ENCODE measurements at places on chromosomes 2 and 18.

DNA sequence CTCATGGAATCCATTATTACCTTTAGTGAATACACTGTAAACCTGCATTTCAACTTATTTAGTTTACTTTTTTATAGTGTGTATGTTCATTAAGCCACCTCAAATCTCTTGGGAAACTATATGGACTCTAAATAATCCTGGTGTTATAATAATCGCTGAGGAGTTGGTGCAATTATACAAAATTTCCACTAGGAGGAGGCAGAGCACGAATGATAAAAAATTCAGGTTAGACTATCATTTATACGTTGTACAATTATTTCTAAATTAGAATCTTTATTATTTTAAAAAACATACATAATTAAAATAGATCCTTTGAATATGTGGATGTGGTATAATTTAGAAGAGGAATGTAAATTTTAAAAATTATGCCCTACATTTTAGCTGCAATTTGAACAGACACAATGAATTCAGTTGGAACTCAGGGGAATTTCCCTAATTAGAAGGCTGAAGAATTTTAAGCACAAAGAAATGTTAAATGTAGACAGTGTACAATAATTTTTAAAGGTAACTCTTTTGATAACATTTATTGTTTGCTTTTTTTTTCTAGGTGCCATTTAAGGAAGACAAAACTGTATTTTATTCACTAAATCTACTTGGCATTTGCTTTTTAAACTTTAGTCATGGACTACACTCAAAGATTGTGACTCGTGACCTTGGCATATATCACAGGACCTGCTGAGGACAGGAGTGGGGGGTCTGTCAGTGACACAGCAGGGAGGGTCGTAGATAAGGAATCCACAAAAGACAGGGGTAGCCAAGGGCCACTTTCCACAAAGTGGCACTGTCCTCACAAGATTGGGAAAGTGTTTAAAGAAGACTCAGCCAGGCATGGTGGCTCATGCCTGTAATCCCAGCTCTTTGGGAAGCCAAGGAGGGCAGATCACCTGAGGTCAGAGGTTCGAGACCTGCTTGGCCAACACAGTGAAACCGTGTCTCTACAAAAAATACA, 45.5 kb downstream of the RAB12 start:
- no peak for DNase-seq

DNA sequence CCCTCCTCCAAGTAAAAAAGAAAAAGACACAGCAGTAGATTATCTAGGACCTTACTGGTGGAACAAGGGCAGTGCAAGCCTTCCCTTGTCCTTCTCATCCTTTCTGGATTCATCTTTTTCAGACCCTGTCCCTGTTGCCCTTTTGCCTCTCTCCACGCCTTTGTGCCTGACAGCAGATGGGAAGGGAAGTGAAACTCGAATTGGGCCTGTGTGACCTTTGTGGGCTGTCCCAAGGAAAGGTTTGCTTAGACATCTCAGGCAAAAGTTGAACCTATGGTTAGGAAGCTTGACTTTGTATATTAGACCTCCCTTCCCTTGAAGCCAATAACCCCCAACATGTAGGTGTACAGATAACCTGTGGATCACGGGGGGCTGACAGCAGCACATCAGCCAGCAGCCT, 185.3 kb downstream of the PRKCE start:
- DNase-seq: no peak

DNA sequence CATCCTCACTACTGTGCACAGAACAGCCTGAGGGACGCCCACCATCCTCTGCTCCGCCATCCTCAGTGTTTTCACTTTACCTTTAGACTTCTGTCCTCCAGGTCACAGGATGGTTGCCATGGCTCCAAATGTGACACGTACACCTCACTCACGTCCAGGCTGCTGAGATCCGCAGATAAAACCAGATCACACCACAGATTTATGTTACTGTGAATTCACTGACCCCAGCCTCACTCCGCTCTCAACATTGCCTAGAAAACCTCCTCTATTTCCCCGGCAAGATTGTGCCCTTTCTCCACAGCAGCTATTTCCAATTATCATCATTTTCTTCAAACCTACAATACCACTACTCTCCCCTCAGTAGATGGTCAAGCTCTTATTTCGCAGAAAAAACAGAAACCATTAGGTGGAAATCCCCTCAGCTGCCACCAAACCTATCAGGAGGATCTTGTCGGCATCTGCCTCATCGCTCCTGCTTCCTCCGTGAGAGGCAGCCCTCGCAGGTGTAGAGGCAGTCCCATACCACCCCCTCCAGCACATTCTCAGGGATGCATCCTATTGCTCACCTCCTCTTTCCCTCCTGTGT, 49.8 kb upstream of the SLC1A4 start:
- DNase-seq: no peak

DNA sequence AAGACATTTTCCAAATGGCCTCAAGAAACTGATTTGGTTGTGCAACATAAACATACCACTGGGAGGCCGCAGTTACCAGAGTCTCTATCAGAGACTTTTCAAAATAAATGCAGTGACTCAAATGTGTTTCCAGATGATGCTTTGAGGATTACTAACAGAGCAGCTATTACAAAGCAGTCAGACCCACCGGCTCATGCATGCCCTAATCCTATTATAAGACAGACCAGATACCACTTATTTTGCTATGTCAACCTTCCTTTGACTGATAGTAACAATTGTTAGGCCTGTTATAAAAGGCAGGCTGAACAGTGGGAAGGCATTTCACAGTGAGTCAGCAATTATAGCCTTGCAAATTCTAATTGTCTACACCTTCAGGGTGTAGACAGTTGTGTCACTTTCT, 217.7 kb downstream of the LRRTM1 start:
- no peak for DNase-seq

DNA sequence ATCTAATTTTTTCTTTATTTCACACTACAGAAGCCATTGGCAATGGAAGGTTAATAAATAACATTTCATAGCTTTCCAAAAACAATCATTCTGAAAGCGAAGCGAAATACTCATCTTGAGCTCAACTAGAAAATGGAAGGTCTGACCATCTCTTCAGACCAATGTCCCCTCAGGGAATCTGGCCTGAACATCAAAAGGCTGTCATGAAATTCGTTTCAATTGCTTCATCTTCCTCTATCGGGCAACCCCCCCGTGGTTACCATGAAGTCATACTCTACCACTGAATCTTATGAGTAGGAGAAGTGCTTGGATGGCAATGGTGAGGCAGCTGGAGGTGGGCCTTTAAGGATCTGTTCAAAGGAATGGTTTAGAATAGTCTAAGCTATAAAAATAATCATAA, 22.9 kb upstream of the CYTIP start:
- no peak for DNase-seq

DNA sequence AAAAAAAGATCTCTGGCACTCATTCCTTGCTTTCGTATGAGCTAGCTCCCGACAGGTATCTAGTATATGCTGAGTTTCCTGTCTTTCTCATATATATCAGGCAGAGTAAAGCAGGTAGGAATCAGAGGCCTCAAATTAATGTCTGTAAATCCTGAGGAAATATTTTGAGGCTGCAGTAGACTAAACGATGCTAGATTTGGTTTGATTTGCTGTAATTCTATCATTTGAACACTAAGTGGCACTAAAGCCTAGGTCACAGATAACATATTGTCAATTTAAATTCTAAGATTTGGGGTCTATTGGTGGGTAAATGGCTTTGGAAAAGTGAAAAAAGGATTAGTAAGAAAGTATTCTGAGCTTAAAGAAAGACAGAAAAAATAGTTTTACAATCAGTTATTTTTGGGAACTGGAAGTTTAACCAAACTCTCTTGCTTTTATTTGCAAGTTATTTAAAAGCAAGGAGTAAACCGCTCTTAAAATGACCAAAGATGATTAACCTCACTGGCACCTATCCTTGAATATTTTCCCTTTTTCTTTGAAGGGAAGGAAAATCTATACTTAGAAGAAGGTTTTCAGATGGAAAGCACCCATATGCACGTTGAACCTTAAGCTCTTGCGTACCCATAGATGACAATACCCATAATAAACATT, 37.6 kb upstream of the SLC4A10 start:
- DNase-seq: no peak

- no peak for DNase-seq
These were observed 345.1 kb downstream of the CYP26B1 start for GRCh38 chr2:71802556-71802955.

- DNase-seq: no peak
These were observed 19.5 kb upstream of the CELF4 start for GRCh38 chr18:37584952-37585695.

GRCh38 chr2:20190170-20190569, 34.8 kb downstream of the SDC1 start:
- no peak for DNase-seq

GRCh38 chr2:225787497-225787896, 388.0 kb downstream of the NYAP2 start:
- no peak for DNase-seq

GRCh38 chr2:159139216-159139933, 147.1 kb downstream of the WDSUB1 start:
- no peak for DNase-seq

GRCh38 chr2:47784352-47784851, 1.5 kb downstream of the MSH6 start:
- DNase-seq: no peak

GRCh38 chr2:128420131-128420530, 101.5 kb upstream of the HS6ST1 start:
- DNase-seq: no peak

- DNase-seq: no peak
These were observed 358.5 kb downstream of the ALK start for GRCh38 chr2:29562896-29563295.

- DNase-seq: no peak
These were observed 7.1 kb downstream of the UBXN2A start for GRCh38 chr2:23947350-23947749.

DNA sequence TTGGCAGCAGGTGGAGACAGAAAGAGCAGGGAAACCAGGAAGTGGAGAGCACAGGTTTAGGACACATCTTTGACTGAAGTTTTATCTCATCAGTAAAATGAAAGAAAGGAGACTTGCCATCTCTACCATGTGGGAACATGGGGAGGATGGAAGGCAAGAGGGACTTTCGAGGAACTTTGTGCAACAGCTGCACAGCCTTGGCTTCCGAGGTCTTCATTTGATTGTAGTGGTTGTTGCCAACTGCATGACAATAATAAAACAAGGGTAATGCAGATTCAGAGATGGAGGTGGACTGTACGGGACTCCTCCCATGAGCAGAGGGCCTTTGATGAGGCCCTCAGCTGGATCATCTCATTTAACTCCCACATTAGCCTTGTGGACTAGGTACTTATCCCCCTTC, 49.3 kb upstream of the FZD7 start:
- DNase-seq: no peak

GRCh38 chr2:10348891-10349290, 46.2 kb downstream of the HPCAL1 start:
- DNase-seq: no peak

- no peak for DNase-seq
These were observed 421 bp upstream of the CNTNAP5 start for GRCh38 chr2:124024561-124025170.

GRCh38 chr18:80106482-80107051, 2.5 kb upstream of the ADNP2 start:
- DNase-seq: no peak

- DNase-seq: no peak
These were observed 9.3 kb downstream of the NCK2 start for GRCh38 chr2:105754011-105754410.

- no peak for DNase-seq
These were observed 4.1 kb upstream of the FBLN7 start for GRCh38 chr2:112134120-112134519.

DNA sequence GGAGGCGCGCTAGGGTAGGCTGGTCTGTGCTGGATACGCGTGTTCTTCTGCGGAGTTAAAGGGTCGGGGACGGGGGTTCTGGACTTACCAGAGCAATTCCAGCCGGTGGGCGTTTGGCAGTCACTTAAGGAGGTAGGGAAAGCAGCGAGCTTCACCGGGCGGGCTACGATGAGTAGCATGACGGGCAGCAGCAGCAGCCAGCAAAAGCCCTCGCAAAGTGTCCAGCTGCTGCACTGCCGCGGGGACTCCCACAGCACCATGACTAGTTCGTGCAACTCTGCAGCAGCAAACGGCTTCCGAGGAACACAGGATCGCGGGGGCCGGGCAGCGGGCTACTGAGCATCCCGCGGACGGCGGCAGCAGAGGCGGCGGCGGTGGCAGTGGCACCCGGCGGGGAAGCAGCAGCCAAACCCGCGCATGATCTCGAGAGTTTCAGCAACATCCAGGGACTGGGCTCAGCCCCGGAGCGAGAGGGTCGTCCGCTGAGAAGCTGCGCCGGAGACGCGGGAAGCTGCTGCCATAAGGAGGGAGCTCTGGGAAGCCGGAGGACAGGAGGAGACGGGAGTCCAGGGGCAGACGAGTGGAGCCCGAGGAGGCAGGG, 368 bp downstream of the TMEFF2 start:
- DNase-seq: no peak

DNA sequence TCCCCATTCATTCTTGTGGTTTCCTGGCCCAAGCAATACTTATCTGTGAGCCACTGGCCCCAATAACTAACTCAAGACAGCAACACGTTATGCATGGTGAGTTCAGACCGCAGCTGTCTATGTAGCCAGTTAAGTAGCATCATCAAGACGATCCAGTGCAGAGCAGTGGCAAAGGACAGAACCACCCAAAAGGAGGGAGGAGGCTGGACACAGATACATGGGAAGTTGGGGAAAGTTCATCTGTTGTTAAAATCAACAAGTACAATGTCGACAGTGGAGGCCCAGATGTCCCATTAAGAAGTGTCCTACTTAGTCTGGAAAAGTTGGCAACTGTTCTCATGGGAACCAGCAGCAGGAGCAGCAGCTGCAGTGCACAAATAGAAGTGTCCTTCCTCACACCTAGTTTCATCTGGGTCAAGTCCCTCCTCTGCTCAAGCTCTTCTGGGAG, 106.9 kb upstream of the THOC1 start:
- no peak for DNase-seq

DNA sequence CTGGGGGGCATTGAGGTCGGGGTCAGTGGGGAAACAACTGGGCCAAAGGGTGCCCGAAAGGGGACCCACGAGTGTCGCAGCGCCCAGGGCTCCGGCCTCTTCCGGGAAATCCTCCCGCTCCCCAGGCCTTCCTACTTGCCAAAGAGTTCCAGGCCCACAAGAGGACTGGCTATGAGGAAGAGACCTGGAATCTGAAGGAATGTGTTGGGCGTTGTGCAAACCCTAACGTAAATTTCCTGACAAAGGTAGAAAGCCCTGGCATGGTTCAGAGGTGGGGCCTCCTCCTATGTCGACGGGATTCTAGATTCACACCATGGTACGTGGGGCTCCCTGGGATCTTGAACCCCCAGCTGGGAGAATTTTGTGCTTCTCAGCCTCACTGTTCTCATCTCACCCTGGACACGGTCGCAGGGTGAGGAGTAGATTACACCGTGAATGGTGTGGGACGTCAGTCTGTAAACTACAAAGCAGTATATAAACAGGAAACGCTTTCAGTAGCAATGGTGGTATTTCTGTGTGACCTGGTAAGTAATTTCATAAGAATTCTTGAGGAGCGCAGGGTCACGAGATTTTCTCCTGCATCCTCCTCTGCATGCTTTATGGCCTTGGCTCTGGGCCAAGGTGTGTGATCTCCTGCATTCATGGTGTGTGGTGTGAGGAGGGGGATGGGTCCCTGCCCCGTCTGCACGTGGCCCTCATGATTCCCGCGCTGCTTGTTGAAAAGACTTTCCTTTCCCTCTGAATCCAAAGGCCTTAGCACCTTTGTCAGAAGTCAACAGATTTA, 868 bp downstream of the HSBP1L1 start:
- DNase-seq: peak; percentile 38

Measured in renal cortex interstitium (tissue), 15 donors.